Stimulated activated CD4-positive, alpha-beta T cell treated with anti-CD3 and anti-CD28 coated beads, Interleukin-15, amount 100 ng/mL, for 1 hour (primary cell): ENCODE measurements at places on chromosomes 12 and 14.

- no peak for DNase-seq
Measured at GRCh38 chr12:98646294-98647090, 1.4 kb downstream of the APAF1 start.

DNA sequence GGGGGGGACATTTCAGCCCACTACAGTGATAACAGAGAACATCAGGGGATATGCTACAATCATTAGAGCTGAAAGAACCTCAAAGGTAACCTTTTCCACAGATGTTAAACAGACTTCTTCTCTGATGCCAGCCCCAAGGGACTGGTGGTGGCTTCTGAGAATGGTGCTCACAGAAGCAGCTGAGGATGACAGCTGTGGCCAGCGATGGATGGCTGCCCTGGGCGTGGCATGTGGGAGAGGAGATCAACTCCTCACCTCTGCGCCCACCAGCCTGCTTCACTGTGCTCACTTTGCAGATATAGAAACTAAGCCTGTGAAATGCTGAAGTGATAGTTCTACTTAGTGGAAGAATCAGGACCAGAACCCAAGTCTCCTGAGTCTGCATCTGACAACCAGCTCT, 33.0 kb downstream of the FOXN3 start:
- no peak for DNase-seq

DNA sequence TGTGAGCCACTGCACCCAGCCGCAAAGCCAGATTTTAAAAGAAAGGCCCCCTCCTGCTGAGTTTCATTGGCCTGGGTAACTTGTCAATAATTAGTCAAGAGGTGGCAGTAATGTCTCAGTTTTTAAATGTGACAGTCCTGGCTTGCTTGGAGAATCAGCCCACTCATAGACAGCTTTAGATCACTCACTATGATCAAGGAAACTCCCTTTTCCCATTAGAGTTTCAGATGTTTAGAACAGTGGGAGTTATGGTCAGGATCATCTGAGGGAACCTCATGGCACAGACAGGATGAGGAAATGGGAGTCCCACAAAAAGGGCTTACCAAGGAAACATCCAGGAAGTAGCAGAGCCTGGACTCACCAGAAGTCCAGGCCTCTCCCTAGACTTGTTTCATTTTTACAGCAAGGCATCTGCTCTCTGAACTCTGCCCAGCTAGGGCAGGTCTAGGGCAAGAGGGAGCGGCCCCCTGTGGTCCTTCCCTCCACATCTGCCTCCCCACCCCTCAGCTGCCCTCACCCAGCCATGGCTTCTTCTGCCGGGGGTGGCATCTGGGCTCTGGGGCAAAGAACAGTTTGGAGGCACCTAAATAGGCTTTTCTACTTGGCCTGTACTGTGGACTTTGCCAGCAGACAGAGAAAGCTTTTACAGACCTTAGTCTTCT, 11.2 kb downstream of the BCL2L14 start:
- DNase-seq = no peak

DNA sequence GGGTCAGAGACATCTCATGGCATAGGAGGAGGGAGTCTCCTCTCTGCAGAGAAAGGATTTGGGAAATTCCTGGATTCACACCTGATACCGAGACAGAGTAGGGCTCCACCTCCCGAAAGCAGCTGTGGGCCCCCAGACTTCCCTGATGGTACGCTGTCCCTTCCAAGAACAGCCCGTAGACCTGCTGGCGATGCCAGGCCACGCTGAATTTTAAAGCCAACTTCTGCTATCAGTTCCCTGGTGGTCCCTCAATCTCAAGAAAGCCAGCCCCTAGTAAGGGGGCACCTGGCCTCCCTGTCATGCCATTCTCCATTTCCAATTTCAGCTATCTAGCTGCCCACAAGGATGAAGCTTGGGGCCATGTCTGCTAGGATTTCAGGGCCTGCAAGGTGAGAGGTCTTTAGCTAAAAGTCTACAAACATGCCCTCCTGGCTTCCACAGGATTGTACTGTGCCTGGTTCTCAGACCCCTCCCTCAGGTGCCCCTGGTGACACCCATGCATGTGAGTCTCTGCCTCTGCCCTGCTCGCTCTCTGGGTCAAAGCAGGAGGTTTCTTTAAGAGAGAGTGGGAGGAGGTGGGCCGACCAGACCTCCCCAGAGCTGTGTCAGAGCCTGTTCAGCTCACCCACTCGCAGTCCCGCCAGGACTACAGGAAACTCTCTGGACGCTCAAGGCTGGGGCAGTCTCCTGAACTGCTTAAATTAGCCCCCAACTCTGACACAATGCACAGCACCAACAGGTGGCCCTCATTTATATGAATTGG, 30.5 kb downstream of the ANO2 start:
- DNase-seq = no peak

GRCh38 chr12:125518074-125518473, 452.8 kb downstream of the AACS start:
- no peak for DNase-seq

DNA sequence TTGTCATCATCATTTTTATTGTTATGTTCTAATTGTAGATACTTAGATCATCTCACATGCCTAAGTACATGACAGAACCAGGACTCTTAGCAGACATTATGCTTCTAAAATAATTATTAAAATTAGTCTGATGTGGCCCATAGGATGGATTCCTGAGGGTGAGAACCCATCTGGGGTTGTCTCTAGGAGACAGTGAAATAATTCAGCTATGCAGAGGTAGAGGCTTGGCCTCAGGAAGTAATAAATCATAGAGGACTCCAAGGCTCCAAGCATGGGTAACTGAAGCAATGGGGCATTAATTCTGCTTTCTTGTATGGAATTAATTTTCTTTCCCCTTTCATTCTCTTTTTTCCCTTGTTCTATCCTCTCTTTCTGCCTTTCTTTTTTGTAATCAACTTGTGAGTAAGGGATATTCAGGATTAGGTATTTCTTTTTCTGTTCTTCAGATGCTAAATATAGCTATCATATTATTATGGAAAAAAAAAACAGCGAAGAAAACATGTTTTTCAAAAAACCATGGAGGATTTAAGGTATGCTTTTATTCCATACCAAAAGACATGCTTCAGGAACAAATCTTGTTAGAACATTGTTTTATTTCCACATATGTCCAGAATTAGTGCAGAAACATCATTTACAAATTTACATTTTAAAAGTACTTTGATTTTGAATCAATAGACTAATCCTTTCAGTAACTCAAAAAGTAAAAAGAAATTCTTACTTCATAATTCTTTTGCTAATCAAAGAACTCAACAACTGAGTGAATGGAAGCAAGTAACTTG, 263.2 kb downstream of the TRHDE start:
- no peak for DNase-seq

- no peak for DNase-seq
Measured at GRCh38 chr14:99524091-99524661, 43.0 kb downstream of the CCNK start.

DNA sequence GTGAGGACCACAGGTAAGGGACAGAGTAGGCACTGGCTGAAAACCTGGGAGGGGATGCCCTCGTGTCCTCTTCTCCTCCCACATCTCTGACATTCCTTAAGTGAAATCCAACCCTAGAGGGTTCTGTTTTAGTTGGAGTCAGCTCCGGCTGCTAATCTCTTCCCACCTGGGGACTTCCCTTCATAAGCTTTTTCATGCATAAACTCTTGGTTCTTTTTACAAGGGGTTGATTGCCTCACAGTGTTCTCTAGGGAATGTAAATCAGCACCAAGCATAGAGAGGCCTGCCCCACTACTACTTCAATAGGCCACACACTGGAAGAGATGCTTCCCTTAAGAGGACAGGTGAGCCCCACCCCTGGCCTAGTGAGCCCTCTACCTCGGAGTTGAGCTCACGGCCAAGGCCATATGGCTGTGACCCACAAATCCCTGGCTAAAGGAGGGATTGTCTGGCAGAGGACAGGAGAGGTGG, 3.2 kb upstream of the SYNDIG1L start:
- no peak for DNase-seq

GRCh38 chr12:20963762-20964161, 153.3 kb downstream of the SLCO1B3 start:
- no peak for DNase-seq

- DNase-seq = no peak
Measured at GRCh38 chr14:76836029-76836630, 9.9 kb downstream of the LRRC74A start.

GRCh38 chr12:31322801-31323207, 3.1 kb downstream of the SINHCAF start:
- no peak for DNase-seq

DNA sequence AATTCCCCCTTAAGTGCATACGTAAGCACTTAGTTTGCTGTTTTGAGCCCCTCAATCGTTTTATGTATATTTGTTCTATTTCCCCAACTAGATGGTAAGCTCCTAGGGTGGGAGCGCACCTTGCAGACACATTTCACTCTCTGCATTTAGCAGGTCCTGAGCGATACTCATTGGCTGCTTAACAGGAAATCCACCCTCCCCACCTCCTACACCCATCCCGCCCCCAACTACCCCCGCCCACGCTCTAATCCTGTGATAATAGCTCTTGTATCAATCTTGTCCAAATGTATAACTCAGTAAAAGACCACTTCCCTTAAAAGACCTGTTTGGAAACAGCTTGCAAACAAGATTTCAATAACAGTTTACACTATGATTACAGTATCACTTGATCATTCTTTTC, 8.1 kb downstream of the LPAR5 start:
- DNase-seq = no peak

- DNase-seq = no peak
Measured at GRCh38 chr14:49966304-49966809, 73.5 kb downstream of the ARF6 start.

DNA sequence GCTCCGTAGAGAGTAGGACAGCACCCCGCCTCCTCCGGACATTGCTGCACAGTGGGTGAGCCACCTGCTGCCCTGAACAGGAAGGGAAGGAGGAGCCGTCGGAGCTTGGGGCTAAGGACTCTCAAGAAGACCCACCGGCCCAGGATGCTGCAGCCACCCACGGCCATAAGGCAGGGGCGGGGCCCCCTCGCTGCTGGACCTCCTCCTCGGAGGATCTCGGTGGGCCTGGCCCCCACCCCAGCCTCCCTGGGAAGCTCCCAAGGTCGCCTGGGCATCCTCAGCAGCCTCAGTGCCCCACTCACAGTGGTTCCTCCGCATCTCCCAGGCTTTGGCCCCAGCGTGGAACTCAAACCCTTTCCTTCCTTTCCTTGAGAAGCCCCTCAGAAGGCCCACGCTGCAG, 68.6 kb upstream of the DIO3 start:
- DNase-seq = no peak

- DNase-seq = no peak
Measured at GRCh38 chr12:65720136-65721130, 103.8 kb upstream of the HMGA2 start.

GRCh38 chr14:49408187-49408933, 177.8 kb downstream of the RPS29 start:
- DNase-seq = no peak

DNA sequence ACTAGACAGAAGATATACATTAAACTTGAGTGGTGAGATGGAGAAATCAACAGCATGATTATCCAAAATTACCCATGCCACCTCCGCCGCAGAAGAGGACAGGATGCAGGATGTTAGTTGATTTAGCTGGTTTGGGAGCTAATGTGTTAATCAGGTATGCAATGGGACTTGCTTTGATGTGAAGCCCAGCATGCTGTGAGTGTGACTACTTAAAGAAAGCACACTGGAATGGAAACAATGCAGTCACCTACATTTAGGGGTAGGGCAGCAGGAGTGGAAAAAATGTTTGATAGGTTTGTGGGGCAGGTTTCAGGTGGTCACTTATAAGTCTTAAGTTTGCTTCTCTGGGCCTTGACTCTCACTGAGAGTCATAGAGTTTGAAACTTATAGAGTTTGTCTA, 170.0 kb upstream of the DAAM1 start:
- DNase-seq = no peak

GRCh38 chr14:61761557-61761956, 663 bp upstream of the SNAPC1 start:
- no peak for DNase-seq

- DNase-seq = no peak
Measured at GRCh38 chr14:78335531-78335930, 165.4 kb downstream of the NRXN3 start.

DNA sequence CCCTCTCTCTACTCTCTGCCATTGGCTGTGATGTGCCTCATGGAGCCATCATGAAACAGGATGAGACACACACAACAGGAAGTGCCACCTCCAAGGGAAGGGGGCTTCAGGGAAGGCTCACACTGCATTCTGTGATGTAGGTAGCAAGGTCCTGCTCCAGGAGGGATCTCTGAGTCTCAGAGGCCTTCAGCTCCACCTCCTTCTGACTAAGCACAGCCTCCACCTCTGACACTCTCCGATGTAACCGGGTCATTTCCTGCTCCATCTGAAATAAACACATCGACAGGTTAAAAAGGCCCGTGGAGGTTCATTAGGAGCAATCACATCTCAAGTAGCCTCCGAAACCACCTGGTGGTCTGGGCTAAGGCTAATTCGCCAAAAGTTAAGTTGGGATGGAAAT, 93.3 kb downstream of the CIT start:
- no peak for DNase-seq

DNA sequence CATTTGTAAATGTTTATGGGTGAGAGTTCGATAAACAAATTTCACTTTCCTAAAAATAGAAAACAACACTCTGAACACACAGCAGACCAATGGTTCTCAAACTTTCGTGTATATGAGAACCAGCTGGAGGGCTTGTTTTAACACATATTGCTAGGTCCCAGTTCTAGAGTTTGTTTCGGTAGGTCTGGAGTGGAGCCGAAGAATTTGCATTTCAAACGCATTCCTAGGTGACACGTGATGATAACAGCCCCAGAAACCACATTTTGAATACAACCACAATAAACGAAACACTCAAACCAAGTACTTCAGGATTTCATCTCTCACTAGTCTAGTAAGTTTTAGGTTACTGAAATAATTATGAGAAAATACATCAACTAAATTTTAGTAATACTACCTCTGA, 17.1 kb downstream of the SEC23A start:
- no peak for DNase-seq

DNA sequence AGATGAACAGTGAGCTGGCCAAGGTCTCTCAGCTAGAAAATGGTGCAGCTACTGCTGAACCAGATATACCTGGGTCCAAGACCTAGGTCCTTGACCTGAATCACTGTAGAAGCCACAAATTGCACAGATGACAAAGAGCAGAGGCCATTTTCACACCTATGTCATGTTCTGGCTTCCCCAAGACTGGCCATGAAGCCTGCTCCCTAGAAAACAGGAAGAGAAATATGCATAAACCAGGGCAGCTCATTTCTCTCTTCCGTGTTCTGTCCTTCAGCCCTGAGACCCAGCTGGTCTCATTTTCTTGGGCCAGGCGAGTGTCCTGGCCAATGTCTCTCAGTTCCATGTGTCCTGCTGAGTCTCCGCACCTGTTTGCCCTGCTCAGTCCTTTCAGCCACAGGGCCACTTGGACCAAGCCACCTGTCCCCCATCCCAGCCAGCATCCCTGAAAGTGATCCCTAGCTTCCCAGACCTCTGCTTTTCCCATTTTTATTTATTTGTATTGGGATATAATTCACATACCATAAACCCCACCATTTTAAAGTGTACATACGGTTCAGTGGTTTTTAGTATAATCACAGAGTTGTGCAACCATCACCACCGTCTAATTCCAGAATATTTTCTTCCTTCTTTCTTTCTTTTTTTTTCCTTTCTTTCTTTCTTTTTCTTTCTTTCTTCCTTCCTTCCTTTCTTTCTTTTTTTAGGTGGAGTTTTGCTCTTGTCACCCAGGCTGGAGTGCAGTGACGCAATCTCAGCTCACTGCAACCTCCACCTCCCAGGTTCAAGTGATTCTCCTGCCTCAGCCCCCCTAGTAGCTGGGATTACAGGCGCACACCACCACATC, 27.0 kb downstream of the P2RX7 start:
- DNase-seq = no peak

- no peak for DNase-seq
Measured at GRCh38 chr12:60977966-60978365, 1282.2 kb upstream of the USP15 start.
